HT1080 (cell line): ENCODE measurements at places on chromosomes 1 and 21. TPM values are rescaled to one million over a fixed set of nuclear protein-coding genes. Genes with fewer than 3 reads are reported as not detected.

Gene DMRTA2
- not detected in 2 replicates for total RNA-seq

Gene PPIAL4G
- total RNA-seq = not detected in 2 replicates

Gene KRTAP11-1
- not detected in 2 replicates for total RNA-seq

Gene CTSE
- 0.17 and 0.34 TPM in 2 replicates for total RNA-seq

Gene TMPRSS3
- total RNA-seq = not detected in 2 replicates

Gene LCE3E
- not detected in 2 replicates for total RNA-seq

Gene ZBTB18
- 13.0 and 16.7 TPM in 2 replicates for total RNA-seq

Gene SLC45A3
- total RNA-seq = 10.7 and 13.2 TPM in 2 replicates

Gene AUNIP
- 12.8 and 15.8 TPM in 2 replicates for total RNA-seq
